ENCODE measurements at places on chromosomes 7 and 10.

- no peak for DNase-seq
Measured at GRCh38 chr10:92062273-92062672, 138.7 kb downstream of the BTAF1 start.

DNA sequence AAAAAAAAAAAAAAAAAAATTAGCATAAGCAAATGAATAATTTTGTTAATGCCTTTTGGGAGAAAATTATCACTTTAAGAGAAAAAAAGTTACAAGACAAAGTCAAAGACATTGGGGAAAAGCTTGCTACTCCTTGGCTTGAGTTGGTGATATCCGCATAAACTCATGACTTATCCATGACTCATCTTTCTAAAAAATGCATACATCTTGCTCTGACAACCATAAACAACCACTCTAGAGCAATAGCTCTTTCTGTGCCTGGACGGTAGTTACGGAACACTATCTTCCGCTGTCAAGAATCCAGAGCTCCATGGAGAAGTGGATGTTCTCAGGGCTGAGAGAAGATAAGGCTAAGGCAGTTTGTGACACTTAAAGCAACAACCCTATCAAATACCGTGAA is 281.1 kb upstream of the PFKP start:
- no peak for DNase-seq

DNA sequence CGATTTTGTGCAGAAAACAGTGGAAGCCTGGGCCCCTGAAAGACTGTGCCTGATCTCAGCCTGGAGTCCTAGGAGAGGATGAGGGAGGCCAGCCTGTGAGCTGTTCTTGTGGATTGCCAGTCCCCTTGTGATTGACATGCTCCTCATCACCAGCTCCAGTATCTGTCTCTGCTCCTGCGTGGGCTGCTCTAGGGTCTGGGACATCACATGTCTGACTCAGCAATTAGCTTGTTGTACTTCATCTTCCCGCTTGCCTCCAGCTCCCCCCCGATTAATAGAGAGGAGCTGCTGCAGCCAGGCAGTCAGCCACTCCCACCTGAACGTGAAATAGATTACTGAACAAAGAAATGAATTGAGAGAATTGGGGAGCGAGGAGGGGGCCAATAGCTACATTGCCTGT is 99.6 kb upstream of the TBX20 start:
- DNase-seq: no peak

- no peak for DNase-seq
Measured at GRCh38 chr10:12829831-12830390, 171.6 kb downstream of the CCDC3 start.

DNA sequence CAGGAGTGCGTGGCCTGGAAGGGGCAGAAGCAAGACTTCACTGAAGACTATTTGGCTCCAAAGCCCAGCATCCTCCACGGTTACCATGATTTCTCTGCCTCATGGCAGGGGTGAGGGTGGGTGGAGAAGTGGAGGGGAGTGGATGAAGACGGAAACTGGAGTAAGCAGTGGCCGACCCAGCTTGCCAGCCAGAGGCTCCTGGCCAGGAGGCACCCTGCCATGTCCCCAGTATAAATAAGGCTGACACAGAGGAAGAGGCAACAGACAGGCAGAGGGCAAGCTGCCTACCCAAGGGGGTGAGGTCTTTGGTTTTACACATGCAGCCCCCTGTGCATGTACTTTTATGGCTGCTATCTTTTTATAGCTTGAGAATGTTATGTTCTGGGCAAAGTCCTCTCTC is 102.6 kb upstream of the TBX20 start:
- no peak for DNase-seq

DNA sequence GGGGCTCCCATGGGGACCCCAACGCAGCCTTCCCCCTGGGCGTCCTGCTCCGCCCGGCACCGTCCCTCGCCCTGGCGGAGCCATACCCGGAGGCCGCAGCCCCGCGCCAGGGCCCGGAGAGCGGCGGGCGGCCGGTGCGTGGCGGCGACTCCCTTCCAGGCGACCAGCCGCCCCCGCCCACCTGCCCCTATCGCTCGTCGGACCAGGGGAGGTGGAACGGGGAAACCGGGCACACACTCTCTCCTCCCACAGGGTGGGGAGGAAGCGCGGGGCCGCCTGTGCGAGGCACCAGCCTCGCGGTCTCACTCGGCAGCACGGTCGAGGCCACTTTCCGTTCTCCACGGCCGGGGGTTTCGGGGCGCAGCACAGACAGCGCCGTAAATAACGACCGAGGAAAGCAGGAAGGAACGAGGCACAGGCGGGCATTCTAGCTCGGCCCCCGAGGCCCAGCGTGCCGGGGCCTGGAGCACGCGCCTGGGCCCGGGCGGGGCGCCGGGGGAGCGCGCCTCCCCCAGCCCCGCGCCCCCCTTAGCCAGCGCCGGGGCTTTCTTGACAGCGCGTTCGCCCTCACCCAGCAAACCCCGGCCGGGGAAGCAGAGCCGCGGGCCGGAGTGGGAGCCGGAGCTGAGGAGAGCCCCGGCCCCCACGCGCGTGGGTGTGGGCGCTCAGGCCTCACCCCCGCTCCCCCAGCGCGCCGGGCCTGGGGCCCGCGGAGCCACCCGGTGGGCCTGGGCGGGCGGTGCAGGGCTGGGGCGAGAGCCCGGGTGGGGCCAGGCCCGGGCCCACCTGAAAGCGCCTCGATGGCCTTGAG is 936 bp downstream of the IGF2BP3 start:
- DNase-seq: no peak

DNA sequence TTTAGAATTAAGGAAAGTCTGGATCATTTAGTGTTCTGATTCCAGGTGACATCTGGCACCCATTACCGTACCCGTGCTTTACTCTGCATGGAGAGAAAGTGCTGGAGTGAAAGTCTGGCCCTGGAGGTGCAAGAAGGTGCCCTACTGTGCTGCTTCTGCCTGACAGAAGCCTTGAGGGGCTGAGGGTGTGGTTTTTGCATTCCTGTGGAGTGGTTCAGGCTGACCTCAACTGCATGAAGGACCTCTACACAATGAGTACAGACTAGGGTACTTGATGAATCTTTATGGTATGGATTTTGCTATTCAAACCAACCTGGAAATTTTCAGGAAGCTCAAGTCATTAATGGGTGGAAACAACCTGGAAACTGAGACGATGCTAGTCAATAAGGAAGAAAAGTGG is 45.1 kb upstream of the GSAP start:
- no peak for DNase-seq

DNA sequence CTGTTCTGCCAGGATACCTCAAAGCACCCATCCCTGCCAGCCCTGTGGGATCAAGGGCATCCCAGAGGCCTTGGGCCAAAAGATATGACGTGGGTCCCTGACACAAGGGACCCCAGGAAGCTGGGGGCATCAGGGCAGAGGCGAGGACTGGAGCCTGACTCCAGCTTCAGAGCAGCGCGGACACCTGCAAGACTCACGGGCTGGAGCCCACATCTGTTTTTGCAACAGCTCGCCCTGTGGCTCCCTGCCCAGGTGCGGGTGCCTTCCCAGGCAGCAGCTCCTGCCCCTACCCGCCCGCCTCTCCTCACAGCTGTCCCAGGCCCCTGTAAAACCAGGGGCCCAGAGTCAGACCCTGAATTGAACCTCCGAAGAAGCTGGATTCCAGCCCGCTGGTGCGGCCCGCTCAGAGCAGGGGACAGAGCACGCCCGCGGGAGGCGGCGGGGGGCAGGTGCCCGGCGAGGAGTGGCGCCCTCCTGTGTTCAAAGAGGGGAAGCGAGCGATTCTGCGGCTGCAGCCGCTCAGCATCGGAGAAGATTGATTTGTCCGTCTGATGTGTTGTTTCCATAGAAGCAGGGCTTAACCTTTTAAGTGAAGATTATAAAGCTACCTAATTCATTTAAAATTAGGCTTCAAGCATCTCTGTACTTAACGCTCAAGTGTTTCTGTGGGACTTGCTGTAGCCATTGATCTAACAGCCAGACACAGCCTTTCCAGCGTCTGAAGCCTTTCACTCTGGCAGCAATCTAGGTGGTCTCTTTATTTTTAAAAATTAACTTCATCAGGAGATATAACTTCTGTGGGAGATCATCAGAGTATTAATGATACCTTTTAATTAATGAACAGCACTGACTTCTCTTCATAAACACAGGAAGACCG is 88.4 kb downstream of the BEND7 start:
- DNase-seq: peak; percentile 29

- no peak for DNase-seq
Measured at GRCh38 chr10:18699849-18700840, 40.9 kb downstream of the ARL5B start.

DNA sequence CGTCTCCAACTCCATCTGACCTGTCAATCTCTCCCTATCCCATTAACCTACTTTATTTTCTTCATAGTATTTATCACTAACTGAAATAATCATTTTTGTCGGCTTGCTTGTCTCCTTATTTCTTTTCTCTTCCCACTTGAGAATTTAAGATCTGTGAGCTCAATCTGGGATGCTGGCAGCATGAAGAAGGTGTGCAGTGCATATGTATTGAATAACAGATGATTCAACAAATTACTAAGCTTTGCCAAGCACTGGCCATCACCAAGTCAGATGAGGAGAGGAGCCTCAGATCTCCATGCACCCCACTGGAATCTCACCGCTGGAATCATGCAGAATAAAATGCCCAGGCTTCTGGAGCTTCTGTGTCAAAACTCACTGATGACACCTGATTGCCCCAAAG is 47.6 kb upstream of the PPP1R3C start:
- DNase-seq: no peak

GRCh38 chr7:140641524-140642195 is 1.0 kb upstream of the DENND2A start:
- DNase-seq: no peak

- DNase-seq: no peak
Measured at GRCh38 chr10:95788830-95789229, 32.9 kb downstream of the ENTPD1 start.

GRCh38 chr7:42208572-42208971 is 28.4 kb downstream of the GLI3 start:
- no peak for DNase-seq

DNA sequence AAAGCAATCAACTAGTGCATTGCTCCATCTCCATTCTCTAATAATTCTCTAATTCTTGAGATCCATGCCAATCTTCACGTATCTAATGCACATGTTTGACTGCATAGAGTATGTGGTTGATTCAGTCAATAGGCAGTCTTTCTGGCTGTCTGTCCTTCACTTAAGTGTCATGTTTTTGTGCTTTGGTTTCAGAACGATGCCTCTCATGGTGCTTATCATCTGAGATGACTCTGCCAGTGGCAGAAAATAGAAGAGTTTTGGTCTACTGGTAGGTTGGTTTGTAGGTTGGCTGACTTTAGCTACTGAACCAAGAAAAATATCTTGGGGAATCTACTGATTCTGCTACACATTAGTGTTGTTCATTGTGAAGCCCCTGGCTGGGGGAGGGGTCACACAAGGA is 364.2 kb downstream of the SFMBT2 start:
- no peak for DNase-seq

DNA sequence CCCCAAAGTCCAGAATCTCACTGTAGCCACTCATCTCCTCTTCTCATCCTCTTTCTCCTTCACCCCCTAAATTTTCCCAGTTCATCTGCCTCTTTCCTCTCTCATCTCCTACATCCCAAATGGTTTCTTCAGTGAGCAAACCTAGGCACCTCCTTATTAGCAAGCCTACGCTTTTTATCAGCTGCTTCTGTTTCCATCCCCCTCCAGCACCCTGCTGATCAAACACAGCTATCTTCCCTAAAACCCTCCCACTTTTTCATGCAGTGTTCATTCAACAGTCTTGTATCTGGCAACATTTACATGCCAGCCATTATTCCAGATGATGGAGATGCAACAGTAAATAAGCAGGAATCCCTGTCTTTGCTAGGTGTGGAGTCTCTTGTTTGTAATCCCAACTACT is 3.3 kb upstream of the ABRAXAS2 start:
- no peak for DNase-seq

- no peak for DNase-seq
Measured at GRCh38 chr7:24419077-24419476, 135.1 kb downstream of the NPY start.

GRCh38 chr10:104903433-104903832 is 262.3 kb downstream of the SORCS3 start:
- DNase-seq: no peak

GRCh38 chr7:38463277-38464225 is 167.6 kb downstream of the AMPH start:
- DNase-seq: peak; percentile 47

DNA sequence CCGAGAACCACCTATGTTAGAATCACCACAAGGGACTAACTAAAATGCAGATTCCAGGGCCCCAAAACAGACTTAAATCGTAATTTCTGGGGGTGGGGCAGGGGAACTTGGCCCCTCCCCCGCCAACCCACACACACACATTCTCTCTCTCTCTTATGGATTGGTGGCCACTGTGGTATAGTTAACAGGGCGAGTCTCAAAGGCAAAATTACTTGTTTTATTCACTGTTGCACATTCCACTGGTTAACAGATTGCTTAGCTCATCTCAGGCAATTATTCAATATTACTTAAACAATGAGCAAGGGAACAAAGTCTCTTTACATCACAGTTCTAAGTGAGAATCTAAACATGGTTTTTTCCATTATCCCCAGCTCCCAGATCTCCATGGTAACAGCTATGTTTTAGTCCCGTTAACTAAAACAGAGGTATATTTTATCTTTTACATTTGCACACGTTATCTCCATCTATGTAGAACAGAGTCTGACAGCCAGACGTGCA is 38.5 kb downstream of the IGF2BP3 start:
- DNase-seq: no peak

GRCh38 chr10:72392571-72392970 is 37.9 kb upstream of the DNAJB12 start:
- no peak for DNase-seq

- DNase-seq: no peak
Measured at GRCh38 chr7:117781707-117782106, 91.5 kb downstream of the CTTNBP2 start.

GRCh38 chr7:44348300-44348699 is 22.9 kb upstream of the CAMK2B start:
- no peak for DNase-seq

GRCh38 chr10:11587722-11588259 is 23.7 kb downstream of the USP6NL start:
- DNase-seq: no peak

- DNase-seq: no peak
Measured at GRCh38 chr7:22949221-22949620, 64.7 kb downstream of the HYCC1 start.

DNA sequence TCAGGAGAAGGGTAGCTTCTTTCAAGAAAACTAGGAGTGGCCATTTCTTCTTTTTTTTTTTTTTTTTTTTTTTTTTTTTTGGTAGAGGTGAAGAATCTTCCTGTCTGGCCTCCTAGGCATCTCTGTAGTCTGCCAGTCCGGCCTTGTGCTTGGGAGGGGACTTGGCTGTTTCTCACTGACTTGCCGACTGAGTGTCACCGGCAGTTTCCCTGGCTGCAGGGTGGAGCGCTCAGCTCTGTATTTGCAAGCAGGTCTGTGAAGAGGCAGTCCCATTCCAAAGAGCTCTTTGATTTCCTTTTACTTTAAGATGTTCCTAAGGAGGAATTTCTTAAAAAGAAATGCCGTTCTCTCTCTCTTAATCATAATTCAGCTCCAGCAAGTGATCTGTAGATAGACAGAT is 212.6 kb downstream of the ADRA2A start:
- no peak for DNase-seq

DNA sequence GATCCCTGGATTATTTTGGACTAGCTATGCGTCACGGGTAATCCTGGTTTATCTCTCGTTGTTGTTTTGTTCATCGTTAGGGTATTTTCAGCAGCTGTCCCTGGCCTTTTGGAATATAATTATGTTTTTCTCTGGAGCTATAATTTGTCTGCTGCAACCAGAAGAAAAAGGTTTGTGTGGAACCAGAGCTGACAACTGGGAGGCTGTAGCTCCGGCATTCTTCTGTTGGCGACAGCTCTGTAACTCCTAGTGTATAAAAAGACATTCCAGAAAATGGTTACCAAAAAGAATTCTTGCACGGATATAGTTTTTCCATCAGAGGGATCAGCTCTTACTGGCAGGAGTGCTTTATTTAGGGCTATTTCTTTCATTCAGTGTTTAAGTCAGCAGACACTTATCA is 130.9 kb upstream of the PRR15 start:
- DNase-seq: no peak
